ENCODE measurements at places on chromosomes 2 and 18.

DNA sequence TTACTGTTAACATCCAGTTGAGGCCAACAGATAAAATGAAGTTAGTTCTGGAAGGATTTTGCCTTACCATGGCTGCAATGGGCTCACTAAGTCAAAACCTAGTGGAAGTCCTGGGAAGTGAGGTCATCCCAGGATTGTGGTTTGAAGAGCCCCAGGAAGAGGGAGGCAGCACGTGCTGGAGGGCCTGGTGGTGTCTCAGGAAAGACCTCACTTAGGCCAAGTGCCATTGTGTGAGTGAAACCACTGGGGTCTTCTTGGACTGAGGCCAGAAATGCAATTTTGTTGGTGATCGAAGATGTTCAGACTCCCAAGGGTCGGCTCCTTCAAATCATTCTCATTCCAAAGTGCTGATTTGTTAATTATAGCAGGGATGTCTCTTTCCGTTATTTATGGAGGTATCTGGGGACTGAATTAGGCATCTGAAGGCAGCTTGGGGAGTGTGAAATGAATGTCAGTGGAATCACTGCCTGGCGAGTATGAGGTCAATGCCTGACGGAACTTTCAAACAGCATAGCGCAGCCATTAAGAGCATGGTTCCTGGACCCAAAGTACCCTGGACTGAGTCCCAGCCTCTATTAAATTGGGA is 60.0 kb downstream of the IL1R2 start:
- peak; percentile 45 for DNase-seq

DNA sequence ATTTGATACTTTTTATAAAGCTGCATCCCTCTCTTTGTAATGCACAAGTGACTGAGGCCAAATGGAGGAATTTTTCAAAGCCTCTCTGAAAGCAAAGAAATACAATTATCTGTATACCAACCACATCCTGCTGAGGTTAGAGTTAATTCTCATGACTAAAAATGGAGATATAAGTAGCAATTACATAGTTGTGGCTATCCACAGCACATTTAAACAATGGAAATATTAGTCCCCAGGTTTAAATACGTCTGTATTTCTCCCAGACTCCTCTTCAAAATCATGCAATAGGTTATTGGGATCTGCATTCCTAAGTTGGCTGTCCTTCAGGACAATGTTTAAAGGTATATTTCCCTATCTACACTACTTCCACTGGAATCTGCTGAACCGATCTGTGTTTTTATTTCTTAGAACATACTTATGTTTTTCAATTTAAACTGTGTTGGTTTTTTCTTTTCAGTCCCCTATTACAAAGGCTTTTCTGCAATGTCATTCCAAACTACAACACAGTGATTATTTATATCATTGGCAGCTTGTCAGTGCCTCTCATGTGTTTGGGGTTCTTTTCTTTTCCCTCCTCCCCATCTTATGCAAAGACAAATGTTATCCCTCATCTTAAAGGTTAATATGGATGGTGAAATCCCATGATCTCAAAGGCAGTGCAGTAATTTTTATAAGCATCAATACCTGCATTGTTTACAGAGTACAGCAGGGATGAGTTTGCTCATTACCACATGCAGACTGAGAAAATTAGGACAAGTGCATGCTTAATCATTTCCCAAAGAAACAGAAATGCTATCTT is 134.8 kb upstream of the FSHR start:
- DNase-seq, result no peak

GRCh38 chr2:80377071-80377470 is 72.5 kb upstream of the LRRTM1 start:
- no peak for DNase-seq

- no peak for DNase-seq
Observed at GRCh38 chr2:150168595-150169236, 318.8 kb downstream of the RND3 start.

DNA sequence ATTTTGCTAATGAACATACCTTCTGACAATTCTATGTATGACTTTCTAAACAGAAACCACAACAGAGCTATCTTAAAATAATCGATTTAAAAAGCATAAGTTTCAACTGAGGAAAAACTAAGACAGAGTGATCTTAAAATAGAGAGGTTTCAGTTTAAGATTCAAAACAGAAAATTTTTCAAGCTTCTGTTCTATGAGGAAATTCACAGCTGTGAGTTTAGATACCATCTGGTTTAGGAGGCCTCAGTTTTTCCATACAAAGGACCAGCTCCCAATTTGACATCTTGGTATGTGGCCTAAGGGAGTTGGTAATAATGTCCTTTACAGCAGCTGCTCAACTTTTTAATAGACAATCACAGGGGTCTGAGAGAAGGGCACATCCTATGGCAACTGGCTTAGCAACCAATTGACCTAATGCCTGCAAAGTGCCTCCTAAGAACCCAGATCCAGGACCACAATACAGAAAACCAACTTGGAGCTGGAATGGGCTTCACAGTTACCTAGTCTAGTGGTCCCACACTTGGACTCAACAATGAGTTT is 39.7 kb downstream of the MDH1 start:
- no peak for DNase-seq

GRCh38 chr18:74389171-74389927 is 67.8 kb downstream of the DIPK1C start:
- DNase-seq, result no peak

DNA sequence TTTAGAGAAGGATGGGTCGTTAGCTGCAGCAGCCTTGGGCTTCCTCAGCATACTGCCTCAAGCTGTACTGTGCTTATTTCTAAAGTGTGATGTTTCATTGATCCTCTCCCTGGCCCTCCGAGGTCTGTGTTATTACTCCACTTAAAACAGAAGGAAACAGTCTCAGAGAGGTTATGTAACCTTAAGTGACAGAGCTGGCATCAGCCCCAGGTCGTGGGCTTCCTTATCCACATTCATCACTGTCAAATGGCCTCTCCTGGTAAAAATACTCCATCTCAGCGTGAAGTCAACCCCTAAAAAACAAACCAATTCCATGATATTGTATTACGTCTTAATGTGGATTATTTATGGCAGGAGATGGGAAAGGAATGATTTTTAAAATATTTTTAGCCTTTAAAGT is 153.3 kb upstream of the NOSTRIN start:
- DNase-seq, result no peak

GRCh38 chr18:24988253-24988840 is 363.6 kb downstream of the ZNF521 start:
- DNase-seq, result no peak

GRCh38 chr2:158191076-158191895 is 89.6 kb downstream of the UPP2 start:
- no peak for DNase-seq

DNA sequence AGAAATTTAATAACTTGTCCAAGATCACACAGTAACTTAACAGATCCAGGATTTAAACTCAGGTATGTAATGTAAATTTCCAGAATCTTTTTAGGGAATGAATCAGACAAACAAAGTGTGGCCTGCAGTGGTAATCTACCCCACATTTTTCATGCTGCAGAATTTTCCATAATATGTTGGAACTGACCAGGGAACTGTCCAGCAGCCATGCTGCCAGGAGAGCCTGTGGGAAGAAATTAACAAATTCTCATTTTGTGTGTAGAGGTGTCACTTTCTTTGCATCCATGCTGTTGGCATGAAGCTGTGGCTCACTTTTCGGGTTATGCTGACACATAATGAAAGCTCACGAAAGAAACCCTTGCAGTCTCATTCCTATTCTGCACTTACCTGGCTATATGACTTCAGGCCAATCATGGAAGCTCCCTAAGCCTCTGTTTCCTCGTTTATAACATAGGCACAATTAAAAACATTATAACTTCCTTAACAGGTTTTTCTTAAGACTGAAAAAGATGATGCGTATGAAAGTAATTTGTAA is 54.7 kb downstream of the CDKL4 start:
- no peak for DNase-seq

GRCh38 chr2:25279091-25279651 is 62.6 kb downstream of the DNMT3A start:
- no peak for DNase-seq

GRCh38 chr18:8778824-8779223 is 73.5 kb downstream of the MTCL1 start:
- DNase-seq, result no peak

GRCh38 chr18:75527848-75528685 is 100.6 kb upstream of the SMIM21 start:
- DNase-seq, result no peak
